Astrocyte of the spinal cord (primary cell): ENCODE measurements at places on chromosomes 6 and 20.

GRCh38 chr6:53984581-53984980 is 126.7 kb upstream of the MLIP start:
- DNase-seq = no peak

GRCh38 chr20:19945732-19946670 is 71.2 kb upstream of the NAA20 start:
- no peak for DNase-seq

DNA sequence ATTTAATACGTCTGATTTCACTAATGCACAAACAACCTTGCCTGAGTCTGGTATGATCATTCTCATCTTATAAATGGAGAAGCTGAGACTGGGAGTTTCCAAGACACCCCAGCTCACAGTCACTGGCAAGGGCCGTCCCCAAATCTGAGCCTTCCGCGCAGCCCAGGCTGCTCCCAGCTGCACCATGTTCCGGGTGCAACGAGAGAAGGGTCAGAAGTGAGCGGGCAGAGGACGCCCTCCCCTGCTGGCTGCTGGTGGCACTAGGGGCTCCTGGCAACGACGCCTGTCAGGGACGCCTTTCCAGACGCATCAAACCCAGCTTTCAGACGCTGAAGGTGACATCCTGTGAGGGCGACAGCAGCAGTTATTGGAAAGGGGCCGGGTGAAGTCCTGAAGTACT is 115.3 kb upstream of the PROKR2 start:
- no peak for DNase-seq

- peak; percentile 73 for DNase-seq
Observed at GRCh38 chr6:53628354-53629119, 37.0 kb downstream of the KLHL31 start.

- DNase-seq = no peak
Observed at GRCh38 chr6:71168233-71168765, 120.3 kb upstream of the OGFRL1 start.

DNA sequence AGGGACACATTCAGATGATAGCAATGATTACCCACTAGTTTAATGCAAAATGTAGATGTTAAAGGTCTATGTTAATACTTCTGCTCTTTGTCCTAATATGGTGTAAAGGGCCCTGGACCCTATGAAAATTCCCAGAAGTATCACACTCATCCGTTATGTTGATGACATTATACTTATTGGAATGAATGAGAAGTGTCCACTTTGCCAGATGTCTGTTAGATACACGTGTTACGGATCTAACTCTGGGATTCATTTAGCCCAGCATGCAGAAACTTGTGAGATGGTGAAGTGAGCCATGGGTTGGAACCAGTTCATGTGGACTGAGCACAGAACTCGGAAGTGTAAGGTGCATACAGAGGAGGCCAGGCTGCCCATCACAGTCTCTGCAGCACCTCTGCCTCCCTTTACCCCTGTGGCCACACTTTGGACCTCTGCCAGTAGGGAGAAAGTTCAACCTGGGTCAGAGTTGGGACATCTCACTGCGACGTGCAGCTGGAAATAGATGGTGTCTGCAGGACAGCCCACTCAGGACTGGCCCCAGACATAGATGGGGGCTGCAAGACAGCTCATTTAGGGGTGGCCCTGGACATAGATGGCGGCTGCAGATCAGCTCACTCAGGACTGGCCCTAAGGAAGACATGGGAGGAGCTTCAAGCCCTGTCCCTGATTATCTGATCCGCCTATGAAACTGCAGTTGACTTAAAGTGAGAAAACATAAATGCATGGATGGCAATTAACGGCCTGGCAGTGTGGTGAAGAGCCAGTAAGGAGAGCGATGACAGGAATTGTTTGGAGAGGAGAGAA is 71.2 kb upstream of the THBS2 start:
- no peak for DNase-seq

GRCh38 chr6:42401613-42401951 is 50.1 kb downstream of the TRERF1 start:
- DNase-seq = no peak

DNA sequence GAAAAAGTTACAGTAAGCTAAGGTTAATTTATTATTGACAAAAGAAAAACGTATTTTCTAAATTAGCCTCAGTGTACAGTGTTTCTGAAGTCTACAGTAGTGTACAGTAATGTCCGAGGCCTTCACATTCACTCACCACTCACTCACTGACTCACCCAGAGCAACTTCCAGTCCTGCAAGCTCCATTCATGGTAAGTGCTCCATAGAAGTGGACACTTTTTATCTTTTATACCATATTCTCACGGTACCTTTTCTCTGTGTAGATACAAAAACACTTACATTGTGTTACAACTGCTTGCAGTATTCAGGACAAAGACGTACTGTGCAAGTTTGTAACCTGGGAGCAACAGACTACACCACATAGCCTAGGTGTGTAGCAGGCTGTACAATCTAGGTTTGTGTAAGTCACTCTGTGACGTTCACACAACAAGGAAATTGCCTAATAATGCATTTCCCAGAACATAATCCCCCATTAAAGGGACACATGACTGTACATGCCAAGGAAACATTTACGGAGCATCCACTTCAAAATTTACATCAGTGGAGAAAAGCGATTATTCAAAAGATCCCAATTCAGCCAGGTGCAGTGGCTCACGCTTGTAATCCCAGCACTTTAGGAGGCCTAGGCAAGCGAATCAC is 133.4 kb downstream of the BANF2 start:
- DNase-seq = peak; percentile 27

DNA sequence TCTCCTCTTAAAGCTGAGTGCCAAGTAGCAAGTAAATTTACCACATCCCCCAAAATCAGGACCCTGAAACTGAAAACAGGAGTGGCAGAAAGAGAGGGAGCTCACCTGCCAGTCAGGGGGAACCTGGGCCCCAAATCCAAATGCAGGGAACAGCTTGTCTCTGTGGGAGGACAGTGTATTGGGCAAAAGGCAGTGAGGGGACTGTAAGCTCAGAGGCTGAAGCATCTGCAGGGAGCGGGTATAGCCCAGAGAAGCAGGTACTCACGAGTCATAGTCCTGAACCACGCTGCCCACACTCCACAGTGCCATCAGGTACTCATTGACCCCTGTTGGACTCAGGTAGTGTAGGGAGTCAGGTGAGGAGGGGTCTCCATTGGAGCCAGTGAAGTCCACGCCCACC is 15.0 kb downstream of the SPAG4 start:
- no peak for DNase-seq

- no peak for DNase-seq
Observed at GRCh38 chr6:17640477-17640917, 40.4 kb downstream of the FAM8A1 start.

DNA sequence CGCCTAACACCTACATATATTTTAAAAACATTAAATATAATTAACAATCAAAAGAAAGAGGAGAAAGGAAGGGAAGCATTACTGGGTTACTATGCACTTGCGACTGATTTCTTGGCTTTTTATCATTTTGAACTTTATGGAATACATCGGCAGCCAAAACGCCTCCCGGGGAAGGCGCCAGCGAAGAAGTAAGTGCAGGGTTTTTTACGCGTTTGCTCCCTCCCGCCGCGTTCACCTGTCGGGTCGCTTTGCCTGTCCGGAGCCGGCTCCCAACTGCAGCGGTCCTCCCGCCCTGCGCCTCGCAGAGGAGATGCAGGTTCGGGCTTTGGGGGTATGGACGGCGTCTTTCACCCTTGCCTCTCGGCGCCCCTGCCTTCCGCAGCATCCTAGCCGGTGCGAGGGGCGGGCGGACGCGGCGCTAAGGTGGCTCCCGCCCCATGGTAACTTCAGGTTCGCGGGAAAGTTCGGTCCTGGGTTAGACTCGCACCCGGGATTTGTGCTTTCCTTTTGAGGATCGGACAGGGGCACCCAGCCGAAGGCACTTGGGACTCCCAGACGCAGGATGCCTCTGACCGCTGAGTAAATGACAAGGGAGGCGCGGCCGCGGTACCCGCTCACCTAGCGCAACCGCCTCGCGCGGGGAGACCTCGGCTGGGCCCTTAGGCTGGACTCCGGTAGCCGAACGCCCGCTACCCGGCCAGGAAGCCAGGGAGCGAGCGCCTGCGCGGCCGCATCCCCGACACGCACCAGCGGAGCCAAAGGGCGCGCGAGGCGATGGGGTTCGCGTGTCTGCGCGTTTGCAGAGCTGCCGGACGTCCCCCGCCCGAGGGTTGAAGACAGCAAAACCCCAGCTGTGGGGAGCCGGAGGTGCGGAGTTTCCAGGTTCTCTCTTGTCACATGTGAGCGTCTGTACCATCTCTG is 891 bp downstream of the RSPO3 start:
- no peak for DNase-seq

- peak; percentile 93 for DNase-seq
Observed at GRCh38 chr6:155223646-155224451, 40.0 kb upstream of the CLDN20 start.

GRCh38 chr6:32167154-32167760 is 2.9 kb downstream of the EGFL8 start:
- DNase-seq = no peak

DNA sequence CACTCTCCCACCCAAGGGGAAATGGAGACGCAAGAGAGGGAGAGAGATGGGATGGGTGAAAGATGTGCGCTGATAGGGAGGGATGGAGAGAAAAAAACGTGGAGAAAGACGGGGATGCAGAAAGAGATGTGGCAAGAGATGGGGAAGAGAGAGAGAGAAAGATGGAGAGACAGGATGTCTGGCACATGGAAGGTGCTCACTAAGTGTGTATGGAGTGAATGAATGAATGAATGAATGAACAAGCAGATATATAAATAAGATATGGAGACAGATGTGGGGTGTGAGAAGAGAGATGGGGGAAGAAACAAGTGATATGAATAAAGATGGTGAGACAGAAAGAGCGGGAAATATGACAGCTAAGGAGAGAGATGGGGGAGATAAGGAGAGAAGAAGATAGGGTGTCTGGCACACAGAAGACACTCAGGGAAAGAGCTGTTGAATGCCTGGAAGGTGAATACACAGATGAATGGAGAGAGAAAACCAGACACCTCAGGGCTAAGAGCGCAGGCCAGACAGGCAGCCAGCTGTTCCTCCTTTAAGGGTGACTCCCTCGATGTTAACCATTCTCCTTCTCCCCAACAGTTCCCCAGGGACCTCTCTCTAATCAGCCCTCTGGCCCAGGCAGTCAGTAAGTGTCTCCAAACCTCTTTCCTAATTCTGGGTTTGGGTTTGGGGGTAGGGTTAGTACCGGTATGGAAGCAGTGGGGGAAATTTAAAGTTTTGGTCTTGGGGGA is 754 bp downstream of the TNF start:
- DNase-seq = no peak

DNA sequence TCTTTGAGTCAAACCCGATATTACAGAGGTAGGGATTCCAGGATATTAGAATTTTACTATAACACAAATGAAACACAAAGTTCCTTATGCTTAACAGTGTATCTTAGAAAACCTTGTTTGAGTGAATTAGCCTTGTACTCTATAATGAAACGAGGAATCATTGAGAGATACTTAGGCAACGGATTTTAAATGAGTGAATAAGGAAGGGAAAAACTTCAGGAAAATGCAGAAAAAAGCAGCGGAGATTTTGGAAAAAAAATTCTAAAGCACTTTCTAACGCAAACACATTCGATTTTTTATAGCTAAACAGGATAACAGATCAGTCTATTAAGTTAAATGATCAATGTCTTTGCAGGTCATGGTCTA is 137.3 kb downstream of the HFE start:
- no peak for DNase-seq

GRCh38 chr6:223763-224162 is 68.5 kb upstream of the DUSP22 start:
- DNase-seq = peak; percentile 35

GRCh38 chr20:44966030-44966961 is at the start of gene STK4:
Gene STK4, plus strand, starts transcription at chr20:44966512. Its CDS starts 57 bp downstream, at chr20:44966569.
- peak; percentile 93 for DNase-seq

GRCh38 chr20:13261460-13262301 is 40.6 kb downstream of the ISM1 start:
- peak; percentile 61 for DNase-seq

DNA sequence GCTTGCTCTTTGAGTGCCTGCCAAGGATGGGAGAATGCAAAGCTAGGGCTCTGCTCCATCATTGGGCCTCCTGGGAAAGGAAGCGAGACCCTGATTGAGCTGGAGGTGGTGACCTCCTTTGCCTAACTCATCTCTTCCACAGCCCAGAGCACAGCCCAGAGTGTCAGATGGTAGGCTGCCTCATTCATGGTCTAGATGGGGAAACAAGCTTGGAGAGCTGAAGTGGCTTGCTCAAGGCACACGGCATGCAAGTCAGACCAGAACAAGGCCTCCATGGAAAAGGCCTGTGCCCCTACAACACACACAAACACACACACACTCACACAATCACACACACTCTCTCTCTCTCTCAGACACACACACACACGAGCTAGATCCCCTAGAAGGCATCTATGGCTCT is 17.5 kb downstream of the TGM3 start:
- DNase-seq = no peak

- DNase-seq = no peak
Observed at GRCh38 chr6:116019428-116019827, 41.3 kb downstream of the FRK start.

- peak; percentile 39 for DNase-seq
Observed at GRCh38 chr6:40894962-40895799, 143.8 kb downstream of the UNC5CL start.

DNA sequence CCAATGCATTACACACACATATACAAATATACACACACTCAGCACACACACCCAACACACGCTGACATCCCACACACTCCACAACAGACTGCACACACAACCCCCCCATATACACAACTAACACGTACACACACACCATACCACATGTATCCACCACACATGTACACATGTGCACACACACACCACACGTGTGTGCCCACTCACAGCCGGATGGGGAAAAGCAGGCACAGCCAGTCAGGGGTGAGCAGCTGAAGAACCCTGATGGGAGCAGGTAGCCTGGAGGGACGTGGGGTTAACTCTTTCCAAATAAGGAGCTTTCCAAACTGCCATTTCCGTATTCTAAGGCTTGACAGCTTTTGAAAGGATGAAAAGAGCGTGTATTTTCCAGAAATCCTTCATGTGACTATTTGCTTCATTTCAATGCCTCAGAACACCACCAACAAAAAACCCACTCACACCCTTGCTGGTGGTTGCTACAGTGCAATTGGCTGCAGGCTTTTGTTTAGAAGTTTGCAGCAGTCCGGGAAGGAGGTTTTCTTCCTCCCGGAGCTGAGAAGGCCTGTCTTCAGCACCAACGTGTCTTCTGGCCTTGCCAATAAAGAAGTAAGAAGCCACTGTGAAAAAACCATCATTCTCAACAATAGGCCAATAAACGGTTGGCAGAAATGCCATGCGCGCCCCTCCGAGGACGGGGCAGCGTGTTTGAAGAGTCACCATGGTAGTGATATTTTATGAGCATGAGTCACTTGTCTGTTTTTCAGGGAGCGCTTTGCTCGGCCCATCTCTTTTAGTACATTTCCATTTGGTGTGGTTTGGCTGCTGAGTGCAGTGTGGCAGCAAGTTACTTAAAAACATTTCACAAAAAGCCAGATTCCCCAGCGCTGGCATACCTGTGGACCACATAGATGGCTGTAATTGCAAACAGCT is 131.3 kb upstream of the GMDS start:
- peak; percentile 90 for DNase-seq
